ENCODE measurements at places on chromosomes 4 and X.
A peak's percentile ranks its signal among the peaks of the same experiment; 100 is the strongest.

- DNase-seq = no peak
Measured at GRCh38 chr4:105556206-105556605, 3.8 kb downstream of the ARHGEF38 start.

GRCh38 chr4:12545812-12546211 is 938.3 kb downstream of the RAB28 start:
- DNase-seq = no peak

DNA sequence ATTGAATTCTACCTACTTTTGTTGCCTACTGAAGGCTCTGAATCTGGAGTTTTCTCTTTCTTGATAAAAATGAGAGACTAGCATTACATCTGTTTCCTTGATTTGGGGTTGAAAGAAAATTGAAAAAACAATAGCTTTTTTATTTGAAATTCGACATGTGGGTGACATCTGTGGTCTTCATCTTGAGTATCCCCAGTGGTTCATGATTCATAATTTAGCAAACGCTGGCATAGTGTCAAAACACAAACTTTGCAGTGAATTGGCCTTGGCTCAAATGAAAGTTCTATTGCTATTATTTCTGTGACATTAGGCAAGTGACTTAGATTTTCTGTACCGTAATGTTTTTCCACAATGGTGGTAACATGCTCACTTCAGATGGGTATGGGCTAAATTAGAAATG is 747.6 kb downstream of the PCDH7 start:
- DNase-seq = no peak

GRCh38 chr4:184860018-184860779 is 34.4 kb upstream of the ACSL1 start:
- DNase-seq = no peak

DNA sequence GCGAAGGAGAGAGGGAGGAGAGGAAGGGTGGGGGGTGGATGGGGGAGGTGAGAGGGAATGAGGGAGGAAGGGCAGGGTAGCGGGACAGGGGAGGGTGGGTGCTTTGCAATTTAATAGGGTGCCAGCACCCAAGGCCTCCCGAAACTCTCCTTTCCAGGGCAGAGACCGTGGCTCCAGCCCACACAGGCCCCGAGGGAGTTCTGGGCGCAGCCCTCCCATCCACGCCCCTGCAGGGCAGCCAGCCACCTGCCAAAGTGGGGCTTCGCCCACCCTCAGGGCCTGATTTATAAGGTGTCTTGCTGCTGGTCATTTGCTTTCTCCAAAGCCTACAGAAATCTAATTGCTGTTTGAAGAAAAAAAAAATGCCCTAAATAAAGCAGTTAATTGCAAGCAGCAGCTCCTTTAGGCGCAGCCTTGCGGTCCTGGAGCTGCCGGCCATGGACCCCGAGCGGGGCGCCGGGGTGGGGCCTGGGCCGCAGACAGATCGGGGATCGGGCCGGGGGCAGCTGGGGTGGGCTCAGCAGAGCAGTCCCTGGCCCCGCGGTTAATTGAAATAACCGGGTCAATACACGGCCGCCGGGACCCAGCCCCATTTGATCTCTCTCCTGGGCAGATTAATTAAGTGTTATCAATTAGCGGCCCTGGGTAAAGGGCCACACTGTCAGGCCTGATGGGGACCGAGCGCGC is 106.0 kb upstream of the NKX1-1 start:
- no peak for DNase-seq

DNA sequence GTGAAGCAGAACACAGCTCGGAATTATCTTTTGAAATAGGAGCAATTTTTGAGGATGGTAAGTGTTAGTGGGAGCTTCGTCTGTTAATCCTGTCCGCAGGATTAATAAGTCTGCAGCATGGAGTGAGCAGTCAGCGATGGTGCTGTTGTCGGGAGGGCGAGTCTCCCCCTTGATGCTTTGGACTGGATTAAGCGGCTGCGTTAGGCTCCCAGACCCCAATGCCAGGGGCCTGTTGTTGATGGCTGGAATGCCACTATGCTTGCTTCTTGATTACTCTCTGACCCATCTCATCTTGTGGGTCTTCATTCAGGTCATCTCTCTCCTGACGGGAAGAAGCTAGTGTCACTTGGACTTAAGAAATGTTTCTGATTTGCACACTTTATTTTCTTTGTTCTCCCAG is 332.6 kb downstream of the ARHGAP10 start:
- DNase-seq = no peak

DNA sequence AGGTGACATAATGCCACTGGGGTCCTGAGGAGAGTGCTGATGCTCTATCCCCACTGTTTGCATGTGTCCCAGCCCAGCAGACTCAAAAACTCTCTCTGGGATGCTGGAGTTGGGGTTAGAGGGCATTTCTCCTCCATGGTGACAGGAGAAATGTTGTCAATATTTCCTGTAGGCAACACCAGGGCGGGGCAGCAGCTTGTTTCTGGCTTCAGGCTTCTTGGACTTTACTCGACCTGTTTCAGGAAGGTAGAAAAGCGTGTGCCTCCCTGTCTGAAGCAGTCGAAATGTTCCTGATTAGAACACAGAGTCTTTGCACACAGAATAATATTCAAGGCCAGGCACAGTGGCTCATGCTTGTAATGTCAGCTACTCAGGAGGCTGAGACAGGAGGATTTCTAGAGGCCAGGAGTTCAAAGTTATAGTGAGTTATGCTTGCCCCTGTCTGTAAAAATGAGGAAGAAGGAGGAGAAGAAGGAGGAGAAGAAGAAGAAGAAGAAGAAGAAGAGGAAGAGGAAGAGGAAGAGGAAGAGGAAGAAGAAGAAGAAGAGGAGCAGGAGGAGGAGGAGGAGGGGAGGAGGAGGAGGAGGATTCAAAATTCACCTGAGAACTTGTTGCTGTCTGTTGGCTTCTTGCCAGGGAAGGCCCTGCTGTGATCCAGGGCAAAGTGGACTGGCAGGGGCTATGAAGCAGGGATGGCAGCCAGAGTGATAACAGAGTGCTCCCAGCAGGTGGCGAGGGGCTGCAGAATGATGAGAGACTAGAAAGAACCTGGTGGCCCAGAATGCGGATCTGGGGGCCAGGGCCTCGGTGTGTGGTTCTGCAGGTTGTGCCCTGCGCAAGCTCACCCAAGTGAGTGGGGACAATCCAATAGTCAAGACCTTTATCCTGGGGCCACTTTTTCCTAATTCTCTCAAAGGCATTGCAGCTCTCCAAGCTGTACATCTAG is 82.9 kb downstream of the RTL5 start:
- no peak for DNase-seq

DNA sequence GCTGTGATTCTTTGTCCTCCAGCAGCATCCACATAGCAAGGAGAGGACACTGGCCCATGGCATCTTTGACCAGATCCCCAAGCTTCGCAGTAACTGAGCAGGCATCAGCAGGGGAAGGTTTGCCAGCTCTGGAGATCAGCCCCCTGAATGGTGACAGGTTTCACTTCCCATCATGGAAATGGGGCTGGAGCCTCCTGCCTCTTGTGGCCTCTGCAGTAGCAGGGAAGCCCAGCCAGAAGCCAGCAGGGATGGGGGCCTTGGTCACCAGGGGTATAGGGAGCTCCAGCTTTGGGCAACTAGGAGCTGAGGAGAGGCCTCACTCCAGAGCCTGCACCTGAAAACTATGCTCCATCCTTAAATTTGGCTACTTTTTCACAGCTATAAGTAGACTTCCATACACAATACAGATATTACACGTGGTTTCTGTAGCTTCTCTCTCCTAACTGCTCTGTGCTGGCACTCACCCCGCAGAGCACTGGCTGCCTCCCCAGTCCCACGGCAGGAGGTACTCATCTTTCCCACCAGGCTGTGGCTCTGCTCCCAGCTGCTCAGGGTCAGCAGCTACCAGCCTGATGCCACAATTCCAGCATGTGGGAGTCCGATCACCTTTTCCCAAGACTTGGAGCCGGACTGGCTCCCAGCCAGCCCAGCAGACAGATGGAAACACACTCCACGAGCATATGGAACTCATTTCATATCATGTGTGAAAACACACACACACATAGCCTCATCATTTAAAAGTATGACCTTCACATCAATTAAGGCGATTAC is 2.8 kb downstream of the TMEM271 start:
- DNase-seq = no peak

- peak; percentile 95 for DNase-seq
Measured at GRCh38 chrX:2707334-2707760, 16.3 kb downstream of the CD99 start.

- no peak for DNase-seq
Measured at GRCh38 chr4:109760682-109761081, 30.8 kb upstream of the PLA2G12A start.

DNA sequence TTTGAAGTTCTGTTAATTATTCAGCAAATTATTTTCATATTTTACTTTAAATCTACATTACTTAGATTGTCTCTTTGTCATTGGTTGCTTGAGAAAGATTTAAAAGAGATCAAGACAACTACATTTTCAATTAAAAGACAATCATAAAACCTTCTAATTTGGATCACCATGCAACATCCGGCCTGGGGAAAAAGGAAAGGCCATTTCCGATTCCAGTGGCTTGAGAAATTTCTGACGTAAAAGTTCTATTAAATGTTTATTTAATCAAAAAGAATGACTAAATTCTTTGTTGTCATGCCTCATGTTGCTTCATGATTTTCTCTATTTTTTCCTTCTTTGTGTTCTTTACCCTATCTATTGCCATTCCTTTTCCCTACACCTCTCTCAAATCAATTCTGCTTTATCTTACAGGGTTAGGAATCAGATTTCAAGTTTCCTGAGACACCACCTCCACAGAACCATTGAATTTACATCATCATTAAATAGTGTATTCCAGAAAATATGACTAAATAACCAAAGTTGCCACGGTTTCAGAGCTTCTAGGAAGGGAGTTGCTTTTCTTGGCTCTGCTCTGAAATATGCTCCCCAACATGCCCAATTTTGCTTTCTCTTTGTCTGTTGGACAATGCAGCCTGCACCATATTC is 124.6 kb upstream of the ACSL4 start:
- no peak for DNase-seq

GRCh38 chr4:88854481-88854880 is 156.9 kb upstream of the NAP1L5 start:
- DNase-seq = no peak

GRCh38 chrX:153925739-153926551 is at the start of gene ARHGAP4:
Gene ARHGAP4 (minus strand): TSS chrX:153926264. CDS start chrX:153926202, 62 bp downstream.
- DNase-seq = peak; percentile 73

DNA sequence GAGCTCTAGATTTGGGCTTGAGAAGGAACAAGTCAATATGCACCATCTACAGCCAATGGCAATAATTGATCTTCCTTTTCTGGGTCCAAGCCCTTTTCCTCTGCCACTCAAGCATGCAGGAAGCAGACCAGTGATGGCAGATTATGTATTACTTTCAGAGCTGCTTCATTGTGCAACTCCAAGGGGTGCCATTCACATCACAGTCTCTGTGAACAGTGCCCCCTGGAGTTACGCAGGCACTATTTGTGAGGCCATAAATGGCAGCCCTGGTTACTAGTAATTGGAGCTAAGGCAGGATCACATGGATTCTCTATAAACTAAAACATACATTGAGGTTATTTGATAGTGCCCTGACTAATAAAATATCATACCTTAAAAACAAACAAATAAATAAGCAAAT is 313.4 kb upstream of the SLC7A11 start:
- DNase-seq = peak; percentile 61

- no peak for DNase-seq
Measured at GRCh38 chr4:77624213-77624612, 18.6 kb downstream of the CXCL13 start.

DNA sequence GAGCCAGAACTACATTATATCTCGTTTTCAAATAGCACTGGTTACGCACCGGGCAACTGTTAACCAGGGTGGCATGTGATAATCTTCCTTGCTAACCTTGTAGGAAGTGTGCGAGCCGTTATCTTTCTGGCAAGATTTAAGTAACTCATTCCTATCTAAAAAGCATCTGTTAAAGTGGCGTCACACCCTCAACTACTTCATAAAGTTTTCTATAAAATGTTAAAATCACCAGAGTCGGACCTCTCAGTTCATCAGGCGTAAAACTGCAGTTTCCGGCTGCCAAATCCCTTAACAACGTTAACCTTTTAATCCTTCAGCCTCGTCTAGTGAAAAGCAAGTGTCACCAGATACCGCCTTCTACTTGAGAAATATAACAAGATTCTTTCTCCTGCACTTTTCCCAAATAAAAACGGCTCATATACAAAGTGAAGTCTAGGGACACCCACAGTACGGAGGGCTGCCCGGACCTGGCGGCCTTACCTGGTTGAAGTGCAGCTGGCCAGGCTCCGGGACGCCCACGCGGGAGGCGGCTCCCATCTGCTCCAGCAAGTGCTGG is 1.2 kb downstream of the SLC39A8 start:
- DNase-seq = no peak

GRCh38 chr4:32840461-32841189 is 2120.5 kb downstream of the PCDH7 start:
- no peak for DNase-seq

GRCh38 chr4:104941661-104942062 is 205.0 kb upstream of the TET2 start:
- no peak for DNase-seq

GRCh38 chr4:168651374-168651773 is 154.5 kb downstream of the PALLD start:
- peak; percentile 46 for DNase-seq

GRCh38 chrX:150372280-150372679 is 9.2 kb downstream of the MAMLD1 start:
- no peak for DNase-seq

DNA sequence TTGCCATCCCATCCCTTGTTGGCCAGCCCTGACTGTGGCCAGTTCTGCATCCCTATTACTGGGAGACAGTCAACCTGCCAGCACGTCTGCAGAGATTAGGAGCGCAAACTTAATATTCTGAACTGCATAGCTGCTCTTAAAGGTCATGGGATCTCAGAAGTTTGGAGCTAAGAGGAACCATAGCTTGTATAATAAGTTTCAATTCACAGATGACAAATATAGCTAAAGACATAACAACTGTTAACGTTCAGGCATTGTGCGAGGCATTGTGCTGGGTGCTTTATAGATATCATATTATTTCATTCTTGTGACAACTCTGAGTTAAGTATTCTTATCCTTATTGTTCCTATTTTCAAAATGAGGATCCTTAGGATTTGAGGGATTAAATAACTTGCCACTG is 3.7 kb downstream of the SCARB2 start:
- no peak for DNase-seq

- DNase-seq = no peak
Measured at GRCh38 chr4:86965019-86965976, 30.5 kb downstream of the AFF1 start.

GRCh38 chrX:37825215-37825842 is 22.0 kb downstream of the DYNLT3 start:
- DNase-seq = peak; percentile 37

GRCh38 chr4:128876200-128876599 is 66.7 kb downstream of the JADE1 start:
- no peak for DNase-seq
